ENCODE measurements at places on chromosomes 7 and 10.

DNA sequence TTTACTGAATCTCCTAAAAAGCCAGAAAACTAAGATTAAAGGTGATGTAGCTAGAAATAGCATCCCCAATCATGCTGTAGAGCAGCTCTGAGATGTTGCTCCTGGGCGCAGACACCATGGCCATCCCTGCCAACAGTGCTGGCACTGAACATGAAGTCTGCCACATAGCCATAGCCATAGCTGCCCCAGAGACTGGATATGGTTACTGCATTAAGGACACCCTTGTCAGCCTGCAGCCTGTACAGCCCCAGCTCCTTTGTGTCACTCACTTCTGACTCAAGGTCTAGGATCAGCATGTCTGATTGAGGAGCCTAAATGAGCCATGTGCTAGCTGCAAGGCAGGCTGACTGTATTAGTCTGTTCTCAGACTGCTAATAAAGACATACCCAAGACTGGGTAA lies 284.6 kb downstream of the RPS24 start:
- DNase-seq, result no peak
- no peak overlapping the region for H3K27ac ChIP-seq
- no peak overlapping the region for H3K4me3 ChIP-seq
- H3K36me3 ChIP-seq, result no peaks in the 10 kb centered on the region

DNA sequence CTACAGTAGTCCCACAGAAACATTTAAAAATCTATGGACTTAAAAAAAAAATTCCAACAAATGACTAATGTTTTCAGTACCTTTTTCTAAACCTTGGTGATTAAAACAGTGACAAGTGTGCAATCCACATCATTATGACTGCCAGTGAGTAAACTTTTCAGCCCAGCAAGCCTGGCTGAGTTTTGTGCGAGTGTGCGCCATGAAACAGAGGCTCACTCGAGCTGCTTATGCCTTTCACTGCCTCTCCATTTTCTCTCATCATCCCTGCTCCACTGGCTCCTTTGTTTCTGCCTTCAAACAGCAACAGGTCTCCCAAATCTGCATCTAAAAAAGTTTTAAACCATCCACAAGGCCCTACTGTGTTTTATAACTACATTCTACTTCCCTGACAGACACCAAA lies 105.8 kb downstream of the USP6NL start:
- no peak overlapping the region for H3K27ac ChIP-seq
- DNase-seq, result no peak
- no peaks in the 10 kb centered on the region for H3K36me3 ChIP-seq
- H3K4me3 ChIP-seq, result no peak overlapping the region

GRCh38 chr7:114708646-114709045 lies 213.2 kb upstream of the MDFIC start:
- no peak for DNase-seq
- H3K4me3 ChIP-seq, result no peak overlapping the region
- no peaks in the 10 kb centered on the region for H3K4me1 ChIP-seq

DNA sequence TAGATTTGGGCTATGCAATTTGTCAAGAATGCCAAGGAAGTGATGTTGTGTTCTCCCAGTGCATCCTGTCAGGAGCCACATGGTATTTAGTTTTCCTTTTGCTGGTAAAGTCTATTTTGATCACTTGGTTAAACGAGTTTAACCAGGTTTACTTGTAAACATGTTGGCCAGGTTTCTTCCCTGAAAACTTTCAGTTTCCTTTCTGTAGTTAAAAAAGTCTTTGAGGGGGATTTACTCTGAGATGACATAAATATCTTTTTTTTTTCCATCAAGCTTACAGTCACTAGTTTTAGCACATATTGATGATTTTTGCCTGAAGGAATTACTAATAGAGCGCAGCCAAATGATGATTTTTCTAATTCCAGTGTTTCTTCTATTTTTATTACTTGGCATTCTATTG lies 320.5 kb downstream of the PHF14 start:
- no peaks in the 10 kb centered on the region for H3K36me3 ChIP-seq
- DNase-seq, result no peak
- H3K27ac ChIP-seq, result no peak overlapping the region

DNA sequence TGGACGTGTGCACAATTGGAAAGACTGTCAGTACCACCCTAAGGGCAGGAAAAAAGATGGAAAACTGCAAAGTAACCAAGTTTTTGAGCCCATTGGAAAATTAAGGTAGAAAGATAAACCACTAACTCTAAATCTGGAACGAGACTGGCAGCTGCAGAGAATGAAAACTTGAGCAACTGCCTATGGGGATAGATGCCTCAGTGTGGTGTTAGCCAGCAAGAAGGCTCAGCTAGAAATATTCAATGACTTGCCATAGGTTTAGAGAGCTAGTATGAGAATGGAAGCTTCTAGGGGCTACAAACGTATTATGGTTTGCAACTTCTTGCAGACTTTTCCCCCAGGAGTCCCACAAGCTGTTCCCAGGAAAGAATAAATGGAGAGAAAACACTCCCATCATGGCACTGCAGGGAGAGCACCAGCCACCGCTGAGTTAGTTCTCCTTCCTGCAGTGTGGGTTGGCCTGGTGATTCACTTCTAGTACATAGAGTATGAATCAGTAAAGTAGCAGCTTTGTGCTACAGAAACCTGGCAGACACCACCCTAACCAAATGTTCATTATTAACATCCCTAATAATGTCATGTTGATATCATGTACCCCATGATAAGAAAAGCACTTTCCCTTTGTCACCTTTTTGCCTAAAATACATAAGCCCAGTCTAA lies 372.4 kb upstream of the VWC2 start:
- H3K4me3 ChIP-seq, result no peak overlapping the region
- no peak overlapping the region for H3K27ac ChIP-seq
- H3K36me3 ChIP-seq, result no peaks in the 10 kb centered on the region
- H3K27me3 ChIP-seq, result no peaks in the 10 kb centered on the region
- no peaks in the 10 kb centered on the region for H3K4me1 ChIP-seq

DNA sequence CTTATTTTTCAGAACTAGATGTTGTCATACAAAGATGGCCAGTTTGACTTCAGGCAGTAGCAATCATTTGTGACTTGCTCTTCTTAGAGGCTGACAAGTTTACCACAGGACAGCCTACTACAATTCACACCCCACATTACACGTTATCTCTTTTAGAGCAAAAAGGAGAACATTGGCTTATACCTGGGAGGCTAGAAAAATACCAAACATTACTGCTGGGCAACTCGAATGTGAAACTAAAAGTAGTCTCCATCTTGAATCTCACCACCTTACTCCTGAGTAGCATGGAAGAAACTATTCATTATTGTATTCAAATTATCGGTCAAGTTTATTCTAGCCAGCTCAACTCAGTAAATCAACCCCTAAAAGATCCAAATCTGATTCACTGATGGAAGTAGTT lies 90.7 kb upstream of the TMEM26 start:
- DNase-seq, result no peak
- no peak overlapping the region for H3K4me3 ChIP-seq
- H3K27me3 ChIP-seq, result no peaks in the 10 kb centered on the region
- no peaks in the 10 kb centered on the region for H3K36me3 ChIP-seq
- no peak overlapping the region for H3K27ac ChIP-seq
- no peaks in the 10 kb centered on the region for H3K4me1 ChIP-seq

DNA sequence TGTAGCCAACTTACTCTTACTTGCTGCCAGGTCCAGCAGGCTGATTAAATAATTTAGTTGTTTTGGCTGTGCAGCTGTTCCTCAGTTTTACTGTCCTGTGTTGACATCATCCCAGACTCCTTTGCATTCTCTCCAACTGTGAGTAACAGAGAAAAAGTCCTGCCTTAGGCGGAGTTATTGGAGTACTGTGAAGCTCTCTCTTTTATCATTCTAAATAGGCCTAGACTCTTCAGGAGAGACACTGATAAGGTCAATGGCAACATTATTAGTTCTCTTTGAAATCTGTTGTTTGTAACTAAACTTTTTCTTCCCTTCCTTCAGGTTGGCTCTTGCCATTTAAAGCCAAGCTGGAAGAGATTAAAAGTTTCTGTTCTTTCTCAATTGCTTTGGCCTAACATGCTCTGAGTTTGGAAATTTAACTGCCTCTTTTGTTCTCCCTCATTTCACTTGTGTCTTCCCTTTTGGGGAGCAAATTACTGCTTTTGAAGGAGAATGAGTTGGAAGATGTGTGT lies 215.7 kb upstream of the CSTF2T start:
- no peak overlapping the region for H3K4me3 ChIP-seq
- no peaks in the 10 kb centered on the region for H3K27me3 ChIP-seq
